ENCODE measurements at places on chromosomes 4 and X.

GRCh38 chrX:19832191-19832965 lies 55.0 kb downstream of the SH3KBP1 start:
- DNase-seq: no peak

DNA sequence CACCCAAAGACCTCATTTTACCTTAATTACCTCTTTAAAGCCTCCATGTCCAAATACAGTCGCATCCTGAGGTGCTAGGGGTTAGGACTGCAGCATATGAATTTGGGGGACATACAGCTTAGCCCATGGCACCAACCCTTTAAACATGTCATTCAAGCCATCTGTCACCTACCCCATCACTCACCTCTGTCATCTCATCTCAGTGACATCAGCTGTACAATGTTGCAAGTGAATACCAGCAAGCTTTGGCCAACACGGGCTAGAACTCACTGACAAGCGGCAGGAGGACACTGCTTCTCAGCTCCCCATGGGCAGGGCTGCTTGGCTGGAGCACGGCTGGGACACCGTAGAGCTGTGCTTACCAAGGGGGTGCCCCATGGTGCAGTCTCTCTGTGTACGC lies 107.5 kb downstream of the STK32B start:
- no peak for DNase-seq

DNA sequence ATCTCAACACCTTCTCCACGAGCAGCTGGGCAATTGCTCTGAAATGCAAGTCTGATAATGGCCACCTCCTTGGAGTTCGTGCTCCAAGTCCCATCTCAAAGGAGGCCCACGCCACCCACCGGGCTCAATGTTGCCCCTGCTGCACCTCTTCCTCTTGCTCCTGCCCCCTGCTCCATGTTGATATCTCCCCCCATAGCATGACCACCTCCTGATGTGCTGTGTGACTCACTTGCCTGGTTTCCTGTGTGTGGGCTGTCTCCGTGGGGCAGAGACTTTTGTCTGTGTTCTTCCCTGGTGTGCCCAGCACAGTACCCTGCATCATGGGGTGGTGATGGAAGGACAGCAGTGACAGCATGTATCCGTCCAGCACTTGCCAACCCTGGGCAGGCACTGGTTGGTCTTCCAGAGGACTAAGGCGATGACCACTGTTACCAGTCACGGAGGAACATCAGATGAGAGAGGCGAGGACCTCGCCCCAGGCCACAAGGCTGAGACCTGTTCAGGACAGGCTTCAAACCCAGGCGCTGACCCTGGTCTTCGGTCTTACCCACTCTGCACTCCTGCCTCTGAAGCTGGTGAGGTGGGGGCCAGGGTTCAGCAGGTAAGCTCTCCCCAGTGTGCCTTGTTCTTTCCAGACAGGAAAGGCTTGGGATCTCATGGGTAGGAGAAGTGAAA lies 104.6 kb upstream of the LRPAP1 start:
- no peak for DNase-seq

DNA sequence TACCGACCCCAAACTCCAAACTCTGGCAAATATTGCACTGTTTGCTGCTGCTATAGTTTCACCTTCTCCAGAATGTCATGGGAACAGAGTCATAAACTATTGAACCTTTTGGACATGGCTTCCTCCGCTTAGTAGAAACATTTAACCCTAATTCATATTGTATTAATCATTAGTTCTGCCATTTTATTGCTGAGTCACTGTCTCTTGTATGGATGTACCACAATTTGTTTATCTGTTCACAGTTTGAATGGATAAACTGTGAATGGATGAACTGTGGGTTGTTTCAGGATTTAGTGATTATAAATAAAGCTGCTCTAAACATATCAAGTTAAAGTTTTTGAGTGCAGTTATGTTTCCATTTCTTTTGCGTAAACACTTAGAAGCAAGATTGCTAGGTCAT lies 10.1 kb downstream of the ANXA10 start:
- no peak for DNase-seq

DNA sequence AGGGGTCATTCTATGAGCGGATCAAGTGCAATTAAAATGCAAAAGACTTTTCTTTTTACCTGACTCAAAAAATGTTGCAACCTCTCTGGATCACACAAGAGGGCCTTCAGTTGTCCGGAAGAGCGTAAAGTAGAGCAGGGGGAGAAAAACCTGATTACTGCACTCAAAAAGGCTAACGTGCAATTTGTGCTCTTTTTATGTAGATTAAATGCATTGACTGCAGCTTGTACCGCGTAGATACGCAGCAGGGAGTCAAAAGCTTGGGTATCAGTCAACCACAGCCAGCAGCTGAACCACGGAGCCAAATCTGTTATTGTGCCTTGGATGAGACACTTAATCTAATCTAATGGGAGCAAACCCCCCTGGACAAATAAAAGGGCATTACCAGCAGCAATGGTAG lies 107.3 kb upstream of the RAI2 start:
- no peak for DNase-seq

- DNase-seq: no peak
Measured at GRCh38 chrX:4240541-4241194, 527.2 kb upstream of the PRKX start.

DNA sequence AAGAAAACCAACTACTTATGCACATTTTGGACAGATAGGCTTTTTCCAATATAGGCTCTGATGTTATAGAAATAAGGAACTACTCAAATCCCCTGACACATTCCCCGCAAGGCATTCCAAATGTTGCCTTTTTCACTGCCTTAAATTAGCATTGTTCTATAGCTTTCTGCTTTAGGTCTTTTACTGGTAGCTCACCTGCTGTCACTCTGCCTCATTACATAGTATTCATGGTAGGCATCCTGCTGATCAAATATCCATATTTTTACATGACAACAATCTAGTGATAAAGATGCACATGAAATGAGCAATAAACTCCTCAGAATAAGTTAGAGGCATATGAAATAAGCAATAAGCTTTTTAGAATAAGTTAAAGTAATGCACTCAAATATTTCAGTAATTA lies 542.7 kb downstream of the FAM133A start:
- DNase-seq: no peak

GRCh38 chrX:18353931-18354368 lies 538 bp downstream of the SCML2 start:
- DNase-seq: peak; percentile 4

DNA sequence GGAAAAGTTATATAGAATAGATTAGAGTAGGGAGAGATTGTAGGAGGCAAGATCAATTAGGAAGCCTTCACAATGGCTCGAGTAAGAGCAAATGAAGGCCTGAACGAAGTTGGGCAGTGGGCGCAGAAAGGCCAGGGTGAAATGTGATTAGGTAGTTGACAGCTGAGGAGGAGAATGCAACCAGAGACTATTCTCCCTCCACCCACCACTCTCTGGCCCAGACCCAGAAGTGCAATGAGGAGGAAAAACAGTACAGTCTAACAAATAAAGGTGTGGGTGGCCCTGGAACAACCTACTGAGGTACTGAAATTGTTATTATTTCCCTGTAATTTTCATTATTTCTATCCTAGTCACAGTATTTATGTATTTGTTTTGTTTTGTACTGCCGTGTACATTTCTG lies 176.7 kb downstream of the SLC39A8 start:
- no peak for DNase-seq

DNA sequence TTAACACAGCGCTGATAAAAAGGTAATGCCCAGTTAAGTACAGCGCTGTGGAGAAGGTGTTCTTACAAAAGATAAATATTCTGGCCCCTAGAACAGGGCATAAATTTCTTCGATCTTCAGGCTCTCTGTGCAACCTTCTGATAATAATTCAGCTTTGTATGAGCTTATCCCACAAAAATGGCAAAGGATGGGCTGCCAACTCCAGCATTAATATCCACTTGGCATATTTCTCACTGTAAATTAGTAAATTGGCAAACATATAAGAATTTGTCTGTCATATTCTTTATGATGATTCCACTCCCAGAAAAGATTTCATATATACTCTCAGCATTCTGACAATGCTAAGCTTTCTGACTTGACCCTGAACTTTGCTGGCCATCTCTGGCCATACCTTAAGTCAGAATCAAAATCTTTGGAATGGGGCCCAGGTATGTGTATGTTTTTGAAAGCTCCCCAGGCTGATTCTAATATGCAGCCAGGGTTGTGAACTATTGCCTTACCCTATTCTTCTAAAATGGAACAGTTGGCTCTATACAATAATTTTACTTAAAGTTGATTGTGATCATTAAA lies 134.8 kb downstream of the FRYL start:
- DNase-seq: peak; percentile 9

DNA sequence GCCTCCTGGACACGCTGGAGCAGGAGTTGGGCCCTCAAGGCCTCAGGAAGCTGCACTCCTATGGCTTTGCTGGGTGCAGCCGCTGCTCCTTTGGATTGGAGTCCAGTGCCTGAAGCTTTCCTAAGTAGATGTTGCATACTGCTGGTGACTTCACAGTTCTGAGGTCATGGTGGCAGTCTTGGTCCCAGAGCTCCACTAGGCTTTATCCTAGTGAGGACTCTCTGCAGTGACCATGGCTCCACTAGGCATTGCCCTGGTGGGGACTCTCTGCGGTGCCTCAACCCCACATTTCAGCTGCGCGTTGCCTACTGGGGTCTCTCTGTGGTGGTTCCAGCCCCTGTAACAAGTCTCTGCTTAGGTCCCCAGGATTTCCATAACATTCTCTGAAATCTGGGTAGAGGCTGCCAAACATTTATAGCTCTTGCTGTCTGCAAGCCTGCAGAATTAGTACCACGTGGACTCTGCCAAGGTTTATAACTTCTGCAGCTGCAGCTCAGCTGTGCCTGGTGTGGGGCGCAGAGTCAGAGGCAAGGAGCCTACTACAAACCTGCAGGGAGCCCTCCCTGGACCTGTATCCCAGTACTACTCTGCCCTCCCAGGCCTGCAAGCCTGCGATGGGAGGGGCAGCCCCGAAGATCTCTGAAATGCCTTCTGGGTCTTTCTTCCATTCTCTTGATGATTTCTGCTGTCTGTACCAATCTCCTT lies 46.0 kb upstream of the NFKB1 start:
- DNase-seq: no peak

DNA sequence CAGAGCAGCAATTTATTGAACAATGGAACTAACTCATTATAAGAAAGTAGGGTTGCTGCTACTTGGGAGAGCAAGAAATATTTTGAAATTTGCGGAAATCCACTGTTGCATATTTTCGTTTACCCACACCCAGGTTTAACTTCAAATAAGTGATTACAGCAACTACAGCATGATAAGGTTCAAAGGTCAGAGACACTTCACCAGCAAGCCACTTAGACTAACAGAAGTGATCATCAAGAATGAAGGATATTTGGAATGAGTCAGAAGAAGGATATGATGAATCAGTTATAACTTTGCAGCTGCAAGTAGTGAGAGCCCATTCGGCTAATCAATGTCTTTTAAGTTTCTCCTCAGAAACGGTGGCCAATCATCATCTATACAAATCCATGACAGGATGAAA lies 199.3 kb downstream of the TMA16 start:
- peak; percentile 71 for DNase-seq

- DNase-seq: no peak
Measured at GRCh38 chrX:150544835-150545770, 23.3 kb upstream of the MTM1 start.

DNA sequence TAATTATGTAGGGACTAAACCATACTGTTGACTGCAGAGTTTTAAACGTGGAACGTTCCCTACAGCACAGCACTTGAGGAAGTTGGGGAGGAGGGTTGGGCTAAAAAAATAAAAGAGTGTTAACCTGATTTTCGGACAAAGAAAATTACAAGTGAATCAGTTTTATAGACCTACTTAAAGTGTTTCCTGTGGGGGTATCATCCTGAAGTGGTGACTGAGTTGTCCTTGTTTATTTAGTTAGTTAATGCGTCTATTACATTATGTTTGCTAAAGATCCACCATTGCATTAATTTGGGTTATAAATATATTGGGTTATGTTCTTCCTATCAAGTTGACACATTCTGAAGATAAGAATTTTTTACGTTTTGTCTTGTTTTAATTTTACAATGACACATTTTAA lies 14.7 kb downstream of the UNC5C start:
- no peak for DNase-seq

- DNase-seq: no peak
Measured at GRCh38 chr4:56731857-56732256, 50.8 kb upstream of the HOPX start.

- DNase-seq: no peak
Measured at GRCh38 chr4:63348735-63349673, 1060.2 kb downstream of the TECRL start.

DNA sequence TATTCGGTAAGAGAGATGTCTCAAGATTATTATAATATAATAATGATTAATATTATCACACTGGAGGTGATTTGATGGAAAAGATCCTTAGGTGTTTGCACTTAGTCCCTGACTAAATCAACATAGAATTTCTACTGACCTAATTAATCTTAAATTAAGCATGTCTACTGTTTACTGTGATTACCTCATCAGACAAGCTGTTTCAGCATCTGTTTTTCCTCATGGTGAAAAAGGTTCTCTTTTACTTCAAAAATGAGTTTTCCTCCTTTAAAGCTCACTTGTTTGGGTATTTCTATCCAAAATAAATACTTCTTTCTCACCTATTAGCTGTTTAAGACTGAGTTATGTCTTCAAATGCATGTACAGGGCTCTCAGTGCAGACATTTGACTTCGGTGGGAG lies 407.8 kb downstream of the NKX6-1 start:
- DNase-seq: no peak

DNA sequence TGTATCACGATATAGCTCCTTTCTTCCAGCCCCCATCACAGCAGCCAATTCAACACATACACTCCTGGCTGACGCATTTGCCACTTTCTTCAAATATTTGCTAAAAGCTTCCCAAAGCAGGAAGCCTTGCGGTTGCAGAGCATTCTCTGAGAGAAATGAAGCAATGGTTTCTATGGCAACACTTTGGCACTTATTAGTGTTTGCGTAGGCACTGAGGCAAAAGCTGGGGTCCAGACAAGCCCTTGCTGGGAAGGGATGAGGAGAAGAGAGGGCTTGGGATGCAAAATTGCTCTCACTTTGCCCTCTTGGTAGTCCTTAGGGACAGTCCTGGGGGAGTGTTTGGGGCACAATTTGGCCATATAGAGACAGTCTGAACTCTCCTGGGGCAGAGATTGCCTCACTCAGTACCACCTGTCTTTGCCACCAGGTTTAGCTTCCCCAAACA lies 55.0 kb upstream of the PAK3 start:
- peak; percentile 90 for DNase-seq

GRCh38 chr4:167233685-167234315 lies 494 bp downstream of the SPOCK3 start:
- DNase-seq: peak; percentile 13

GRCh38 chr4:74258963-74259362 lies 49.3 kb upstream of the EPGN start:
- peak; percentile 47 for DNase-seq

- DNase-seq: peak; percentile 4
Measured at GRCh38 chrX:102672856-102673255, 21.6 kb downstream of the GPRASP1 start.

- DNase-seq: no peak
Measured at GRCh38 chrX:97401586-97402136, 518.0 kb downstream of the RPA4 start.

- DNase-seq: no peak
Measured at GRCh38 chr4:138595171-138595570, 353.0 kb upstream of the SLC7A11 start.

- DNase-seq: no peak
Measured at GRCh38 chrX:19177721-19178120, 55.5 kb upstream of the ADGRG2 start.

Data from fibroblast of skin of right biceps (primary cell).